ENCODE measurements at places on chromosomes 2 and 18. TPM values are rescaled to one million over a fixed set of nuclear protein-coding genes. Genes with fewer than 3 reads are reported as not detected.
A peak's percentile ranks its signal among the peaks of the same experiment; 100 is the strongest.

Gene ATL2
- 51.8 TPM for total RNA-seq

Gene PDCD1
- total RNA-seq = 0.45 TPM

DNA sequence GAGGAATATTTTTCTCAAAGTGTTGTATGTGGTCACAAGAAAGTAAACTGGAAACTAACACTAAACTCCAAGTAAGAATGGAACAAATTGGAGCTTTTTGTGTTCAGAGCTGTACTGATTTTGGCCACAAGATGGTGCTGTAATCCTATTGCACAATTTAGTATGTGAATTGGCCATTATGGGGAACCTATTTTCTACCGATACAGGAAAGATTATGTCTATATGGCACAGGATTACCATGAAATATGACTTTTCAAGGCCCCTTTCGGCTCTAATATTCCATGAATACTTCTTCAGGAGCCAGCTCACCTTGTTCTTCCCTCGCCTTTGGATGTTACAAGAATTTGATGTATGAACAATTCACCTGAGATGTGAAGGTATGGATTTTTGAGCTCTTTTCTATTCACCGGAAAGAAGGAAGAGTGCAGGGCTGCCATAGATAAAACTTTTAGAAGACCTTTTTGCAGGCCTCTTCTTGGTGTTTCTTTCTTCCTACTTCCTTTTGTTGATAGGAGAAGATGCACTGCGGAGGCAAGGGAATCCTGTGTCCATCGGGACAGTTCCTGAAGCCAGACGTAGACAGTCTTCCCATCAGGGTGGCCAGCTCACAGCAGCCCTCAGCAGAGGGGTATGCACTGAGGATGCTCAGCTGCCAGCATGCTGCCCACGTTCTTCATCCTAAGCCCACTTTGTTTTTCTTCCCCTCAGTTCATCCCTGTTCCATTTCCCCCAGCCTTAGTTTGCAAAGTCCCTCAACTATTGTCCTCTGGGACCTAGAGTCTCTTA lies 13.3 kb downstream of the MRPL44 start:
- peaks cover 20% of the 10 kb centered on the region for H3K36me3 ChIP-seq
- no peak overlapping the region for H3K4me3 ChIP-seq
- DNase-seq = no peak
- no peak overlapping the region for H3K27ac ChIP-seq
- no peaks in the 10 kb centered on the region for H3K4me1 ChIP-seq
- no peaks in the 10 kb centered on the region for H3K27me3 ChIP-seq

GRCh38 chr2:7632420-7632819 lies 715.2 kb downstream of the RNF144A start:
- no peaks in the 10 kb centered on the region for H3K36me3 ChIP-seq
- no peaks in the 10 kb centered on the region for H3K4me1 ChIP-seq
- no peak overlapping the region for H3K4me3 ChIP-seq

DNA sequence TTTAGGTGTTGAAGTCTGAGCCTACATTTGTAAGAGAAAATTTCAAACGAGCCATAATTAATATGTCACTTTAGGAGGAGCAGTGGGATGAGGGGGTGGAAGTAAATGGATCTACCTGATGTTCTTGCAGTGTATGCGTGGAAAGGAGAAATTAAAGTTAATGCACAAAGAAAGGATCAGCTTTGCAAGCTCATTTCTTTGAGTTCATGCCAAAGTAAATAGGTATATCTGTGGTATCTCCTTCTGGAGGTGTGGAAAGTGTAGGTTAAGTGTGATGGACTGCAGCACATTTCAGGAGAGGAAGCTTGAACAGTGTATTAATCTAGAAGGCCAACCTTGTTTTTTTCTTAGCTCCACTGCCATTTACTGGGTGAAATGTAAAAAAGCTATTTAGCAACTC lies 307.5 kb upstream of the ZEB2 start:
- no peak overlapping the region for H3K27ac ChIP-seq
- H3K4me1 ChIP-seq = no peaks in the 10 kb centered on the region
- no peaks in the 10 kb centered on the region for H3K36me3 ChIP-seq
- DNase-seq = no peak

GRCh38 chr2:181420259-181421130 lies 36.7 kb upstream of the ITGA4 start:
- H3K36me3 ChIP-seq = no peaks in the 10 kb centered on the region
- H3K27ac ChIP-seq = peak overlapping the region; percentile 53
- H3K4me3 ChIP-seq = no peak overlapping the region

DNA sequence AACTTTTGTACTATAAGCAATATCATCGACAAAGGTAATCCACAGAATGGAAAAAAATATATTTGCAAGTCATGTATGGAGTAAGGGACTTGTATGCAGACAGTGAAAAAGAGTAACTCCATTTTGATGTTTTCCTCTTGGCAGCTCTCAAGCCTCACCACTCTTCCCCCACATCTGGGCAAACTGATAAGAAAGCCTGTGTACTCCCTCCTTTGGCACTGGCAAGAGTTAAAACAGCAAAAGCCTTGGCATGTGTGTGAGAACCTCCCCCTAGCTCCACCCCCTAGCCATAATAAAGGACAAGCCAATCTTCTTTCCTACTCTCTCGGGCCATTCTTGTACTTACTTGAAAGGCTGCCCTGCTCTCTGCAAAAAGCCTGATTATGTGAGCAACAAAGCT lies 335.2 kb downstream of the LRATD1 start:
- no peaks in the 10 kb centered on the region for H3K4me1 ChIP-seq
- H3K36me3 ChIP-seq = no peaks in the 10 kb centered on the region
- H3K27me3 ChIP-seq = no peaks in the 10 kb centered on the region
- DNase-seq = no peak

- H3K27ac ChIP-seq = no peak overlapping the region
- H3K4me1 ChIP-seq = no peaks in the 10 kb centered on the region
- H3K4me3 ChIP-seq = no peak overlapping the region
- H3K27me3 ChIP-seq = no peaks in the 10 kb centered on the region
Observed at GRCh38 chr18:36610258-36610657, 218.5 kb downstream of the TPGS2 start.

Measured in natural killer cell (primary cell).